ENCODE measurements at places on chromosomes 1 and 21.

DNA sequence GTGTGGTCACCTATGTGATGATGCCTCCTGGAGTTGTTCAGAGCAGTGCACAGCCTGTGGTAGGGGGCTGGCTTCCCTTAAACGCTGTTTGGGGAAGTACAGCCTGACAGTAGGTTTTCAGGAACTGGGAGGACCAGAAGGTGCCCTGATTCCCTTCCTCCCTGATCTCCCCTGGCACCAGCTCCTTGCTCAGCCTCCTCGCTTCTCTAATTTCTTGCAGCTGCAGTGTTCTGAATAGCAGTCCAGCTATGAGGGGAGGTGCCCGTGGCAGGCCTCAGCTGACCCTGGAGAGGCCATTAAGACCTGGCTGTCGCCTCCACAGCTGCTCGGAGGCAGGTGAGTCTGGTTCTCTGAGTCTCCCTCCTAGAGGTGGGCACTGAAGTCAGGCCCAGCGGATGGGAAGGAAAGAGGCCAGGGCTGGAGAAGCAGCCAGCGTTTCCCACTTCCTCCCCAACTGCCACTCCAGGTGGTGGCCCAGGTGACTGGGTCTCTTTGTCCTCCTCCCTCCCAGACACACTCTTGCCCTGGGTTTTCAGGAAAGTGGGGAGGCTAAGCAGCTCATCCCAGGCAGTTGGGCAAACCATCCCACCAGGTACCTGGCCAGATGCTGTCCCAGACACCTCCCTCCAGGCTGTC is 52.0 kb upstream of the RPL11 start:
- DNase-seq: no peak

GRCh38 chr1:113226148-113226547 is 153.2 kb downstream of the LRIG2 start:
- DNase-seq: no peak

- no peak for DNase-seq
These were observed 37.8 kb upstream of the GADD45A start for GRCh38 chr1:67647036-67647798.

DNA sequence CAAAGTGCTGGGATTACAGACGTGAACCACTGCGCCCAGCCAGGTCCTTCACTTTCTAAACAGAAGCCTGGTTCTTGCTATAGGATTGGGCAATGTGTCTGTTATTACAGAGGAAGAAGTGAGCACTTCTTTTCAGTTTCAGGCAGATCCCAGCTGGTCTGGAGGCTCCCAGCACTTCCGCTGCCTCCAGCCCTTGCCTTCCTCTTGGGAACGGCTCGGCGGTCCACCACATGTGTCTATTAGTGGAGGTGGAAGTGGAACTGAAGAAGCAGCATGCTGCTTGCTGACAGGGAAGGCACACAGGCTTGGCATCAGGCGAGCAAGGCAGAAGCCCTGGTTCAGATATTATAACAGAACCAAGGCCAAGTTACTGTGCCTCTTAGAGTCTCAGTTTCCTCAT is 17.0 kb downstream of the MKNK1 start:
- no peak for DNase-seq

- no peak for DNase-seq
These were observed 146.0 kb downstream of the MAGI3 start for GRCh38 chr1:113536182-113536780.

- DNase-seq: no peak
These were observed 94.8 kb upstream of the DISP3 start for GRCh38 chr1:11384170-11384554.

DNA sequence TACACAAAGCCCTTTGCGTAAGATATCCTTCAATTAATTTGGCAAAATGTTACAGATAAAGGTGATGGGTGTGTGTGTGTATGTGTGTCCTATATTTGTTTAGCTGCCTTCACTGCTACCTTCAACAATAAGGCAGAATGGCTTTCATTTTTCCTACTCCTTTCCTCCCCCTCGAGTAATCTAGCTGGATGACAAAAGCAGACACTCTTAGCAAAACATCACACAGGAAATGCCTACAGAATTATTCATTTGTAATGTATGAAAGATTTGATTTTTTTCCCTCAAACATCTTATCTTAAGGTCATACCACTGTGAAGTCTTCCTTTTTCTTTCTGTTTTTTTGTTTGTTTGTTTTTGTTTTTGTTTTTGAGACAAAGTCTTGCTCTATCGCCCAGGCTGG is 10.6 kb downstream of the PTPN22 start:
- DNase-seq: no peak

- no peak for DNase-seq
These were observed 20.3 kb upstream of the LAPTM5 start for GRCh38 chr1:30777904-30778153.

GRCh38 chr1:229561141-229561540 is 2.6 kb upstream of the ABCB10 start:
- DNase-seq: no peak

- no peak for DNase-seq
These were observed 73.9 kb upstream of the HAO2 start for GRCh38 chr1:119294722-119295121.

GRCh38 chr1:155196893-155197638 is 10.6 kb downstream of the THBS3 start:
- no peak for DNase-seq

DNA sequence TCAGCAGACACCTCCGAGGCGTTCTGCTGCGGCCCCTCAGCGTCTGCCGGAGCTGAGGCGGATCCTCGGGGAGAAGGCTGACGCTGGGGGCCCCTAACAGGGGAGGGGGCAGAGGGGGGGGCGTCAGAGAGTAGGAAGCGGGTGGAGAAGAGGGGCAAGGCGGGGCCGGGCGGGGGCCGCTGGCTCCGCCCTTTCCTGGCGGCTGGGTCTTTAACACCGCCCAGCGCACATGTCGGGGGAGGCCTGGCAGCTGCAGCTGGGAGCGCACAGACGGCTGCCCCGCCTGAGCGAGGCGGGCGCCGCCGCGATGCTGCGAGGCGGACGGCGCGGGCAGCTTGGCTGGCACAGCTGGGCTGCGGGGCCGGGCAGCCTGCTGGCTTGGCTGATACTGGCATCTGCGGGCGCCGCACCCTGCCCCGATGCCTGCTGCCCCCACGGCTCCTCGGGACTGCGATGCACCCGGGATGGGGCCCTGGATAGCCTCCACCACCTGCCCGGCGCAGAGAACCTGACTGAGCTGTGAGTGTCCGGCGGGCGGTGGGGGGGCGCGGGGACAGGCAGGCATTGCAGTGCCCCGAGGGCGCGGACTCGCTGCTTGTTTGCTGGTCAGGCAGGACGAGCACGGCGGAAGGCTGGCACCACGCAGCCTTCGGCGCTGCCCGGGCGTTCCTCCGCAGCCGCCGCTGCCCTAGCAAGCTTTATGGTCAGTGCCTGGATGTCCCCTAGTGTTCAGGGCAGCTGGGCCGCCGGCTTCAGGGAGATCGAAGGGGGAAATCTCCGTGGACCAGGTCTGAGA is at the start of gene NTRK1:
NTRK1 (plus strand) TSS at position 238 of the 796 bp plus-strand sequence; CDS start at position 308, 70 bp downstream.
- DNase-seq: peak; percentile 29

- no peak for DNase-seq
These were observed 59.5 kb downstream of the OPTC start for GRCh38 chr1:203553496-203553895.

DNA sequence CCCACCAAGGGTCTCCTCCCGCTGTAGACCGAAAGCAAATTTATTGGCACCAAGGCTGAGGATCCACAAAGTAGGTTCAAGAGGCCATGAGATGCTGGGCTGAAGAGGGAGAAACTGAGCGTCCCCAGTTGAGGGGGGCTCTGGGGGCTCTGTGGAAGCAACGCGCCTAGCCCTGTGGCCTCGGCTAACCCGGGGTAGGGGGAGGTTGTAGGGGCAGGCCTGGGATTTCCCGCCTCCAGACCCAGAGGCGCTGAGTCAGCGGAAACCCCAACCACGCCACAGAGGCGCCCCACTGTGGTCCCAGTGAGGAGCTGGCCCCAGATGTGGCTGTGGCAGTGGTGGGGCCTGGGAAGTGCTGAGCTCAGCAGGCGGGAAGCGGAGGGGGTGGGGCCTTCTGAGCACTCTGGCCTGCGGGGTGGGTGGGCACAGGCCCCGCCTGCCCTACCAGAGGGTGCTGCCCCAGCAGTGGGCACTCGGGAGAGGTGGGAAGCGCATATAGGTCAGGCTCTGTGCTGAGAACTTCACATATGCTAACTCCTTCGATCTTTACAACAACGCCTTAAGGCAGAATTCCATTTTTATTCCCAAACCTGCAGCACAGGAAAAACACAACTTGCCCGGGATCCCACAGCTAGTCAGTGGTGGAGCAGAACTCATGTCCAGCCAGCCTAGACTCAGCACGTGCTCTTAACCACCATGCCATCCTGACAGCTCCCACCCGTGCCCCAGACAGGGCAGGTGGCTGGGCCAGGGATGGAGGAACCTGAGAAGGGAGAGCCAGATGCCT is 1.5 kb upstream of the COL16A1 start:
- DNase-seq: peak; percentile 41

DNA sequence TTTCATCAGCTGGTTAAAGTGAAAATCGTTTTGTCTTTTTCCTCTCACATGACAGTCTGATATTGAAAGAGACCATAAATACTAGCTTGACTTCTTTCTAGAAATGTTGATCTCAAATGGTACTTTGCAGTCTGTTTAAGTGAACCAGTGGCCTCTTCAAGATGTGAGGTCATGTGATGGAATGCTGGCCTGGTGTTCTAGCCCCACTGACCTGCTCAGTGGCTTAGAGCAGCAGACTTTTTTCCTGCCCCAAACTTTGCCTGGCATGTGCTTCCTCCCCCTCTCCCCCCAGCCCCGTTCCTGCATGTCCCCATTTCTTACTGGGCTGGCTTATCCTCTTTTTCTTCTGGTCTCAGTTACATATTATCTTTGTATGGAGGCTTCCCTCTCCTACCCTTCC is 34.3 kb downstream of the ZYG11A start:
- no peak for DNase-seq

- no peak for DNase-seq
These were observed 6.7 kb downstream of the TRPM2 start for GRCh38 chr21:44360159-44360558.

- no peak for DNase-seq
These were observed 246.2 kb downstream of the MRPL39 start for GRCh38 chr21:25361097-25361496.

- no peak for DNase-seq
These were observed 139.7 kb upstream of the BEND5 start for GRCh38 chr1:48916130-48917069.

- no peak for DNase-seq
These were observed 381.5 kb upstream of the B3GALT2 start for GRCh38 chr1:193567937-193568336.

DNA sequence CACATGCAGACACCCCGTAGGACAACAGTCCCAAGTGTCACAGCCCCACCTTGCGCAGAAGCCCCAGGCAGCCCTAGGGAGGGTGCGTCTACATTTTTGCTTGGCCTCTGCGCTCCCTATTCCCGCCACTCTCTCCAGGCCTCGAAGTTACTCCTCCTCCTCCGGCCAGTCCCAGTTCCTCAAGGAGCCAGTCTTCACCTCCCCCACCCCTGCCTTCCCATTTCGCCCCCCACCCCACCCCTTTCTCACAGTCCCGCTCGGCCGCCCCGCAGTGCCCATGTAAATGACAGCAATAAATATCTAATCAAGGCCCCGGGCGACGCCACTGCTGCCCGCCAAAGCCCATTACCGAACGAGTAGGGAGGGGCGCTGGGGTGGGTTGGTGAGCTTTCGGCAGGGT is 3.2 kb downstream of the DMBX1 start:
- DNase-seq: no peak

- peak; percentile 6 for DNase-seq
These were observed 3.3 kb upstream of the CNR2 start for GRCh38 chr1:23916209-23917131.

DNA sequence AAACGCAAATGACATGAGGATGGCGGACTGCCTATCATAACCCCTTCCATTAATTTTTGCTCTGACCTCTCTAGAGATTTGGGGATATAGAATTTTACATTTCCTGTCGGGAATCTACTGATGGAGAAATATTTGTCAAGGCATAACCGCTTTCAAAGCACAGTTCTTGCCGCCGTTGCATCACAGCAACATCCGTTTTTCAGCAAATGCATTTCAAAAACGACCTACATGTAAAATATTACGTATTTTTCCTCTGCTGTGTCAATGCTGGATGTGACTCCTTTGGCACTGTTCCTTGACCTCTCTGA is 4.9 kb downstream of the MIER1 start:
- no peak for DNase-seq

Measured in stimulated activated CD4-positive, alpha-beta T cell treated with anti-CD3 and anti-CD28 coated beads, Interleukin-15, amount 100 ng/mL, for 1 hour (primary cell).